ENCODE measurements at places on chromosomes 5 and 9.

- DNase-seq = no peak
Measured at GRCh38 chr5:125874717-125875116, 548.5 kb upstream of the GRAMD2B start.

- no peak for DNase-seq
Measured at GRCh38 chr9:3027210-3027609, 183.3 kb upstream of the PUM3 start.

DNA sequence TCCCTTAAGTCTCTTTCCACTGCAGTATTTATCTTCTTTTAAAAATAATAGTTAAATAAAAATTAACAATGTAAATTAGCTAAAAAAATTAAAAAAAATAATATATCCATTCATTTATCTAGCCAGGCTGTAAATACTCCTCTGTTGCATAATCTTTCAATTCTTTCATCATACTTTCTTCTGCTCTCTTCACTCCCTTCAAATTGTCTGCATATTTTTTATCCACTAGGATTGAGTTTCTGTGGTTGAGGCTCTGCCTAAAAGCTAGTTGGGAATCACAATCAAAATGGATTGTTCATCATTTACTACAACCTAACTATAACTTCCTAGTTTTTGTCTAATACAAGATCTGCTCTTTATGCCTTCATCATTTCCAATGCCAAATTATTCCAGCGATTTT is 182.2 kb downstream of the PDE4D start:
- DNase-seq = no peak

GRCh38 chr5:76425928-76426804 is 23.1 kb downstream of the IQGAP2 start:
- DNase-seq = no peak

DNA sequence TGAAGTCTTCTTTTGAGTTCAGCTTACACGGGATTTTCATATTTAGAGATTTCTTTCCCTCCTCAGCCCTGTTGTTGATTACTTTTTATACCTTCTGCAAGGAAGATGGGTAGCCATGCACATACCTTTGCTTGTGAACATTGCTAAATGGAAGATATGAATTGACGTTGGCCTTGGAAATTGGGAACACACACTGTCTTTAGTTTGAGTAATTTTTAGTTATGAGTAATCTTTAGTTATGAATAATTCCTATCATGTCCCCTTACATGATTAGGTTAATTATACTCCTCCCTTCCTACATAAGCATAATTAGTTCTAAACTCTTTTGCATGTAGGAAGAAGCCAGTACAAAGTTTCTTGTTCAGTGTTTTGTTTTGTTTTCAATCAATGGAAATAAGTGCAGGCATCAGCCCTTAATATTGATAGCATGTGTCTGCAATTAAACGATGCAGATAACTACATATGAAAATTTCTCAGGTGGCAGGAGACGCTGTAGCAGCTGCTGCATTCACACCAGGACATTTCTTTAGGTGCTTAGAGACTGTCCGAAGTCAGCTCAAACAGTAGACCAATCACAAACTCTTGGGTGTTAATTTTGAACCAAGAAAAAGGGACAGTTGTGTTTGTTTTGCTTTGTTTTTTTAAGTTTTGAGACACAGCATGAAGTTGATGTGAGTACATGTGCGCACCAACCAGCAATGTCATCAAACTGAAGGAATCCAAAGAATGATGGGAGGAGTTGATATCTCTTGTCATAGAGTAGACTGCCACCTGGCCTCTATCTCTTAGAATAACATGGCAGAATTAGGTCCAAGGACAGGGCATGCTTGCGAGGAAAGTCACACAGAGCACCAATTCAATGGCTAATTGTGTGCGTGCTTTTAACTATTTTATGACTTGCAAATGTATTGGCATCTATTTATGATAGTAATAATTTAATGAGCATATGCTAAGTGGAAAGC is 51.4 kb downstream of the SMARCA2 start:
- DNase-seq = no peak

- DNase-seq = no peak
Measured at GRCh38 chr5:74322191-74322590, 318.3 kb downstream of the ENC1 start.

DNA sequence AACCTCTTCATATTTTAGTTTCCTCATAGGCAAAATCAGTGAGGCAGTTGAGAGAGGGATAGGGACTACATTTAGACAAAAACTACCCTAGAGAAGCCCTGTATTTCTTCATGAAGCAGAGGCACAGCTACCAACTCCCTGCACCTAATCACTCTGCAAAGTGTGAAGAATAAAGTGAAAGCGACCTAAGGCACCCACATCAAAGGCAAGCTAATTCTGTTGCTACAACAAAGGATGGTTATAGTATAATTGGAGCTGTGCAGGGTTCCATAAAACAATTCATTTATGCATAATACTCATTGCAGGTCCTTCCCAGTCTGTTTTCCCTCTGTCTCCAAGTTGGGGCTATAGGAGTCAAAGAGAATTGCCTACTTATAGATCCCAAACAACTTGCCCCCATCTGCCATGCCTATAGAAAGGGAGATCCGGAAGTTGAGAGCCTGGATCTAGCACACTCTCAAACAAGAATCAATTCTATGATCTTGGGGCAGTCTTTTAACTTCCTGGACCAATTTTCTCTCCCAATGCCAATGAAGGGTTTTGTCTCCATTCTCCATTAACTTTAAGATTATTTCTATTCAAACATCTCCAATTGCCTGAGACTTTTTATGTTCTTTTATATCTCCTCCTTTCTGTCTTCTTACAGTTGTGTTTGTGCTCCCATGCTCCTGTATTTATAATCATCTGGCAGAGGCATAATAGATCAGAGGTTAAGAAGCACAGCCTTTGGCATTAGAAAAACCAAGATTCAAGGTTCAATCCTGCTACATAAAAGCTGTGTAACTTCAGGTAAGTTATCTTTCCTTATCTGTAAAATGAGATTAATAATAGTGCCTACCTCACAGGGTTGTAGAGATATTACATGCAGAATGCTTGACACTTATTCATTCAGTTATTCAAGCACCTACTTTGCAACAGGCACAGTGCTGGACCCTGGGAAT is 56.0 kb upstream of the PTGER4 start:
- no peak for DNase-seq

DNA sequence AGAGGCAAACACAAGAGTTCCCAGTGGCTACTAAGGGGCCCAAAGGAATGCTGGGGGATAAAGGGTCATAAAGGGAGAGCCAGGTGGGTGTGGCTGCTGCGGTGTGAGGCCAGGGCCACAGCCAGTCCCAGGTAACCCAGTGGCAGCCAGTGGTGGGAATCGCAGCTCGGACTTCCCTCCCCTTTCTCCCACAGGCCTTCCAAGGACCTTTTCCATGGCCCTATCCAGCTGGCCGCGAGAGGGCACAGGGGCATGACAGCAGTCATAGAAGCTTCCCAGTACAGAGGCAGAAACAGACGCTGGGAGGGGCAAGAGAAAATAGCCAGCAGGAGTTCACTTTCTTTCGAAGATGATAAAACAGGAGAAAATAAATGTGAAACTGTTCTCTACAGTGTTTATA is 257.6 kb downstream of the SEMA5A start:
- DNase-seq = no peak

DNA sequence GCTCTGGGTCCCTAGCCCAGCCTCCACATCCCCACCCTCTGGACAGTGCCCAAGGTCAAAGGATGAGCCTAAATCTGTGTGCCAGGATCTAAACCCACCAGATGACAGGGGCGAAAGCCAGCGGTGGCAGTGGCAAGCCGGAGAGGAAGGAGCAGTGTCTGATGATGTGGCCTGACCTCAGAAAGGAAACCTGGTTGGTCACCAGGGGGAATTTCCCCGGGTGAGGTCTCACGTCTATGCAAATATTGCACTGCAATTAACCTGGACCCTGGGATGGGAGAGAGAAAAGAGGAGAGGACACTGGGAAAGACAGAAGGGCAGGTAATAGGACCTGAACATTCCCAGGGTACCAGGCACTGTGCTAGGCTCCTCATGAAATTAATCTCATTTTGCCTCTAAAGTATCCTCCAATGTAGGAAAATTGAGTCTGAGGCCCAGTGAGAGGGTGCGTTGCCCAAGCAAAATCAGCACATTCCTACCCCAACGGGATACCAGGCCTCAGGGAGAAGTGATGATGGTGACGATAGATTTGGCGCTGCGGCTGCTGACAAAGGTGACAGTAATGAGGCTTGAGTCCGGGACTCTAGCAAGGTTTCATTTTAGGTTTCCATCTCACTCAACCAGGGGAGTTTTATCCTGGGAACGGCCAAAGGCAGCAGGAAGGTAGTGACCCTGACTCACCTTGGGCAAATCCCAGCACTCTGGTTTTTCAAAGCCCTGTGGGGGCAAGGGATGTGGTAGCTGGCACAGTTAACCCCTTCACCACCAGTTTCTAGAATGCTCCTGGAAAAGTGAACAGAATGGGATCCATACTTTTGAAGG is 13.4 kb upstream of the TNIP1 start:
- peak; percentile 28 for DNase-seq

- peak; percentile 81 for DNase-seq
Measured at GRCh38 chr9:125785248-125785751, 38.1 kb downstream of the PBX3 start.

DNA sequence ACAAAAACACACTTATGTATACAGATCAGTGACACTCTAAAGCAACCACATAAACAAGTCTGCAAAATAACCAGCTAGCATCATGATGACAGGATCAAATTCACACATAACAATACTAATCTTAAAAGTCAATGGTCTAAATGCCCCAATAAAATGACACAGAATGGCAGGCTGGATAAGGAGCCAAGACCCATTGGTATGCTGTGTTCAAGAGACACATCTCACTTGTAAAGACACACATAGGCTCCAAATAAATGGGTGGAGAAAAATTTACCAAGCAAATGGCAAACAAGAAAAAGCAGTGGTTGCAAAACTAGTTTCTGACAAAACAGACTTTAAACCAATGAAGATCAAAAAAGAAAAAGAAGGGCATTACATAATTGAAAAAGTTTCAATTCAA is 26.0 kb downstream of the GAPT start:
- no peak for DNase-seq

- DNase-seq = no peak
Measured at GRCh38 chr5:56851258-56851941, 36.1 kb downstream of the MAP3K1 start.

DNA sequence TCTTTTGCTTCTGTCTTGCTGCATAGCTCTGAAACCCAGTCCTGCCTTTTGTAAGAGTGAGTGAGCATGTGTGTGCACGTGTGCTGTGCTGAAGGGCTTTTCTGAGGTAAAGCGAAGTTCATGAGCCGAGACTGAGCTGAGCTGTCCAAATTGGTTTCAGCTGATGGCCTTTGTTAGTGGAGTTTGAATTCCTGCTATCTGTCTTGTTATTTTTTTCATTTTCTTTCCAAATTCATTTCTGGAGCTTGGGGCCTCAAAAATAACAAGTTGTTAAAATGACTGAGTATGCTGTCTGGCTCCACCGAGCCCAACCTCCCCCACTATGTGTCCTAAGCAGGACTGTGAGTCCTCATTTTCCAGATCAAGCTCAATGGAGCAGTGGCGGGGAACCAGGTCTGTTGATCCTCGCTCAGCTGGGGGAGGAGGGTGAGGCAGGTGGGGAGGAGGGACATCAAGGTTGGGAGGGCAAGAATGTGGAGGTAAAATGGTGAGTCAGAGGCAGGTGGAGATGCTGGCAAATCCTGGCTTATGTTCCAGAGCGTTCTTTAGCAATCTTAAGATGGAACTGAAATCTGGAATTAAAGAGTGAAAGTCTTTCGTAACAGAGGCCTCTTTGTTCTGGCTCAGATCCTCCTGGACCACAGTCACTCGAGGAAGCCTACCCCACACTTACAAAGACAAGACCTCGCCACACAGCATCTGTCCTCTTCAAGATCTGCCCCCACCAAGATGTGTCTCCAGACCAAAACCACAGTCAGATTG is 63.9 kb downstream of the SREK1 start:
- no peak for DNase-seq

DNA sequence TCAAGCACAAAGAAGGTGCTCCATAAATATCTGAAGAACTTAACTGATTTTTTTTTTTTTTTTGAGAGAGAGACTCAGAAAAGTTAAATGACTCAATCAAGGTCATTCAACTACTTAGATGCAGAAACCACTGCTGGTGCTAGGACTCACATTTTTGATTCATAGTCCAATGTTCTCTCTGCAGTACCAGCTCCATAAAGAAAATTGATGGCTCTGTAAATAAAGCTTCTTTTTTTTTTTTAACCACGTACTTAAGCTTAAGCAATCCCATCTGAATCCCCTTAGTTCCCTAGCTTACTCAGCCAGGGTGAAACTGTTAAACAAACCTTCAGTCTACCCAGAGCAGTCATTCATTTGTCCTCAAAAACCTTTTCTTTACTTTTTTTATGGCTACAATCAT is 657.0 kb upstream of the WWC1 start:
- no peak for DNase-seq

- DNase-seq = no peak
Measured at GRCh38 chr9:136355616-136356557, 7.7 kb downstream of the DNLZ start.

GRCh38 chr5:6448622-6449464 is at the start of gene UBE2QL1:
TSS of gene UBE2QL1 (plus strand) at chr5:6448859. CDS start at chr5:6448894, 35 bp downstream.
- DNase-seq = no peak
